ENCODE measurements at places on chromosomes 11 and 22.

GRCh38 chr11:20647976-20648565 lies 21.3 kb upstream of the NELL1 start:
- peak; percentile 49 for DNase-seq

DNA sequence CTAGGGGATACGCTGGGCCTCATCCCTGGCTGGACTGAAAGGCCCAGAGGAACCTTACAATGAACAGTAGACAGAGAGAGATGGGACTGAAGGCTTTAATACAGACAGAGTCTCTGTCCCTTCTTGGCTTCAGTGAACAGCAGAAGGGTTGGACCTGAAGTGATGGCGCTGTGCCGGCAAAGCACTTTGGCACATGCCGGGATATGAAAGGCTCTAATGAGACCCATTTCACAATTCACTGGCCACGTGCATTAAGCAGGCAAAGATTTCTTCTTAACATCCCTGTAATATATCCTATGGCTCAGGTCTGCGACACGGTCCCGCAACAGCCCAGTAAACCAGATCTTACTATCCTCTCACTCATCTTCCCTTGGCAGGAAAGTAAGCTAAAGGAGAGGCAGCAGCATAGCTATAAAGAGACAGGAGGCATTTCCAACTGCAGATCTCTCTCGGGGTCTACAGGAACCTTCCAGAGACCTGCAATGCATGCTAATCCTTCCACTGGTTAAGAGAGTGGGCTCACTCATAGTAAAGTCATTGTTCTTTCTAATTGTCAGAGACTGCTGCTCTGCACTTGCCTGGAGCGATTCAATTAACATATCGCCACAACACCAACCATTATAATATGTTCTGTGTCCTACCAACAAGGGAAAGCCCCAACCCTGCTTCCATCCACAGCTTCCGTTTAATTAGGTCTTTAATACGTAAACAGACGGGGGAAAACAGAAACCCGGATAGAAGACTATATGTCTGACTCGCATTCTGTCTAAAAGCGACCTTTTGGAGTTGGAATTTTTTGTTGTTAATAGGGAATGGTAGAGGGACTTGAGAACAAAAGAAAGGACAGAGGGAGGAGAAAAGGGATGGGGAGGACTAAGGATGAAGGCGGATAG lies 1179.0 kb downstream of the LRRC4C start:
- DNase-seq, result no peak

GRCh38 chr22:23772649-23773473 lies at the start of gene MMP11:
MMP11 (plus strand) TSS chr22:23772849; CDS start chr22:23772871, 22 bp downstream.
- peak; percentile 59 for DNase-seq

- no peak for DNase-seq
These were observed 385.9 kb upstream of the API5 start for GRCh38 chr11:42925916-42926315.

GRCh38 chr11:40387240-40387980 lies 1072.0 kb downstream of the LRRC4C start:
- no peak for DNase-seq

GRCh38 chr11:66857234-66857926 lies 516 bp downstream of the LRFN4 start:
- no peak for DNase-seq

DNA sequence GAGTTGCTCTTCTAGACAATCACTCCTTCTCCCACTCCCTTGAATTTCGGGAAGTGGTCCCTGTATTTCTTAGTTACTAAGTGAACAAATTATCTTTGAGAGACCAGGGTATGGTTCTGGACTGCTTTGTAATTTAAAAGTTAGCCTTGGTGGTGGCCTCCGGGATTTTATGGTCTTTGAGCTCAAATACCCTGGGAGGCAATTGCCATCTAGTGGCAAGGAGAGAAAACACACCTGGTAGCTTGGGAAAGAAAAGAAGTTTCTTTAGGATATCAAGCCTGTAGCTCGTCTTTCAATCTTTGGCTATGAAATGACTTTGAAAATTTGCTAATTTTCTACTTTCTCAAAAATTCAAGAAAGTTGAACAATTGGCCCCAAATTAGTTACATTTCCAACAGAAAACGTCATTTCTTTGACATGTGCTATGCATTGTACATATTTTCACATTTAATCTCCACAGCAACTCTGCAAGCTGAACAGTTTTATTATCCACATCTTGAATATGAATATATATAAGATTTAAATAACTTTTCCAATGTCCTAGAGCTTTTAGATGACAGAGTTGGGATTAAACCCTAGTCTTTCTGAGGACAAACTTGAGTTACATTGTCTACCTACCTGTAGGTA lies 39.1 kb downstream of the MMP27 start:
- peak; percentile 40 for DNase-seq

DNA sequence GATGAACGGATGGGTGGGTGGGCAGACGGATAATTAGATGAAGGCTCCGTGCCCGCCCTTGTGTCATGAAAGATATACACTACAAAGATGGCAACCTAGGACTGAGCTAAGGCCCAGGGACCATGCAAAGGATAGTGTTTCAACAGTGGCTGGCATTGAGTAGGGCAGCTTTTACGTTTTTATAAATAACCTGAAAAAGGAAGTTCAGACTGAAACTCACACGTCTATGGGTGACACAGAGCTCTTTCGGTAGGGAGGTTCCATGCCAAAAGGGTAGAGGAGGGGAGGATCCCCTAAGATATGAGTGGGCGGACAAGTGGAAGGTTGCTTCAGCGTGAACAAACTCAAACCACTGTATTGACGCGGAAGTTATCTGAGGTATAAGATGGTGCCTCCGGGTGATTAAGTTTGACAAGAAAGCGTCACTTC lies 90.5 kb downstream of the UBASH3B start:
- peak; percentile 76 for DNase-seq

DNA sequence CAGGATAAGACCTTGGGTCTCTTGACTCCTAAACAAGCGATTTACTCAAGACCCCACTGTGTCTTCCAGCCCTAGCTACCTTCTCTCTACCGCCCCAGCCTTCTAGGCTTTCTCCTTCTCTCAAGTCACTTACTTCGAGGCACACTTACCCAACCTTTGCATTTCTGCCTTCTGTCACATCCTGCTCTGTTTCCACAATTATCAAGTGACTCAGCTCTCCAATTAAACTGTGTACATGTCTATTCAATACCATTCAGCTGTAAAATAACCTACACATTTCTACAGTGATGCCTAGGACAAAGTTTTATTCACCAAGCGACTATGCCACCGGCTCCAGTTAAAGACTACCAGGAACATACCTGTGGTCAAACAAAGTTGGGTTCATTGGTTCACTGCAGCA lies 69.0 kb downstream of the LARGE1 start:
- no peak for DNase-seq

DNA sequence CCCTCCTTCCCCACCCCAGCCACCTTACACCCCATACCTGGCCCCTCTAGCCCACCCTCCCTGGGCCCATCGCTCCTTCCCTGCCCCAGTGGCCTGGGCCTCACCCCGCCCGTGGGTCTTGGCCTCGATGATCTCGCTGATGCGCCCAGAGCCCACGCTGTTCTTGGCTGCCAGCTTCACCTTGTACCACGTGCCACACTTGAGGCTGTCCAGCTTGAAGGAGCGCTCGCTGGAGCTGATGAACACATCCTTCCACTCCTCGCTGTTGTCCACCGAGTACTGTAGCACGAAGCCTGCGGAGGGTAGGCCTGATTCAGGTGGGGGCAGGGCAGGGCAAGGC lies 110.1 kb downstream of the CEP164 start:
- DNase-seq, result no peak

DNA sequence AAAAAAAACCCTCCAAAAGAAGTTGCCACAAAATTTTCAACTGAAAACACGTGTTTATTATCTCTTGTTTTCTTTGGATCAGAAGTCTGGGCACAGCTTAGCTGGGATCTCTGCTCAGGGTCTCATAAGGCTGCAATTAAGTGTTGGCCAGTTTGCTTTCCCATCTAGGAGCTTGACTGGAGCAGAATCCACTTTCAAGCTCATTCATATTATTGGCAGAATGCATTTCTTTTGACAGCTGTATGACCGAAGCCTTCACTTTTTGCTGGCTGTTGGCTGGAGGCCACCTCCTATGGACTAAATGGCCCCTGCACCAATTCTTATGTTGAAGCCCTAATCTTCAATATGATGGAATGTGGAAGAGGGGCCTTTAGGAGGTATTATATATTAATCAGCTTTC lies 139.6 kb downstream of the DDX10 start:
- no peak for DNase-seq

DNA sequence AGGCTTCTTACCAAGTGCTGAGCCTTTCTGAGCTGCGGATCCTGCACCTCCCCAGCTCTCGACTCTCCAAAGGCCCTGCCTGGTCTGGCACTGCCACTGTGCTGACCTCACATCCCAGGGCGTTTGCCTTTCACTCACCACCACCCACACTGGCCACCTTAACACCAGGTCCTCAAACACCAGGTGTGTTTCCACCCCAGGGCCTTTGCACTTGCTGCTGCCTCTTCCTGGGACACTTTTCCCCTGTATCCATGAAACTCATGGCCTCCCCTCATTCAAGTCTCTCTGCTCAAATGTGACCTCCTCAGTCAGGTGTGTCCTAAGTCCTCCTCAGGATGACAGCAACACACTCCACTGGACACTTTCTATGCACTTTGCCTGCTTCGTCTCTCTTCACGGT lies 51.4 kb upstream of the ANO1 start:
- DNase-seq, result no peak

- DNase-seq, result peak; percentile 12
These were observed 39.9 kb upstream of the MYO18B start for GRCh38 chr22:25702040-25702439.

DNA sequence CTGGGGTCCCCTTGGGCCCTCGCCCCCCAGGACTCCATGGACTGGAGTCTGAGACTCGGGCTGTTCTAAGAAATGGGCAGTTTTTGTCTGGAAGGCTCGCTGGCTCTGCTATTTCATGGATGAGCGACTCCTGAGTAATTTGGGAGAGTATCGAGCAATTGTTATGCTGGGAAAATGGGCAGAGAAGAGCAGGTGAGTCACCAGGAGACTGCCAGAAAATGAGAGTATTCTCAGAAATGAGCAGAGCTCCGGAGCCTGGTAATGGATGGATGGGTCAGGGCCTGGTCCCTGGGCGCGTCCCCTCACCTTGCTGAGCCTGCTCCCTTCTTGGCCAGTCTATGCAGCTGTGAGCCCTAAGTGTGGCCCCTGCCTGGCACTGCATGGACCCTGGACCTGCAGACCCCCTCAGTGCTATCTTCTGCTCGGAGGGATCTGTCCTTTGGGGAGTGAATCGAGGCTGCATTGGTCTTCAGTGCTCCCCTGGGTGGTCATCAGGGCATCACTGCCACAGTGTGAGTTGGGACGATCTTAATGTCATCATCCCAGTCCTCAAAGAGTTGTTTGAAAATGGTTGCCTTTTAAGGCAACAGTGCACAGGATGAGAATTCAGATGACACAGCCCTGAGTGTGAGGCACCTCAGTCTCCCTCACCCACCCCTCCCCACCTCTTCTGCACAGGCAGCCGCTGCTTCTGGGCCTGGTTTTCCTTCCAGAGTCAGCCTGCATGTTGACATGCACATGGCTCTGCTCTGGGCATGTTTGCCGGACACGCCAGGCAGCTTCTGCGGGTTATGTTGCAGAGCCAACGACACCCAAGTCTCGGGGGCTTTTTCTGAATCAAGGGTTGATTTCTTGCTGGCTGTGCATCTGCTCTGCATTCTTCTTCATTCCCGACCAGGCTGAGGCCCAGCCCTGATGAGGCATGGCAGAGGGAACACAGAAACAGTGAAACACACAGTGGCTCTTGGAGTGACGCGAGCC lies 519.0 kb downstream of the TBC1D22A start:
- DNase-seq, result no peak

DNA sequence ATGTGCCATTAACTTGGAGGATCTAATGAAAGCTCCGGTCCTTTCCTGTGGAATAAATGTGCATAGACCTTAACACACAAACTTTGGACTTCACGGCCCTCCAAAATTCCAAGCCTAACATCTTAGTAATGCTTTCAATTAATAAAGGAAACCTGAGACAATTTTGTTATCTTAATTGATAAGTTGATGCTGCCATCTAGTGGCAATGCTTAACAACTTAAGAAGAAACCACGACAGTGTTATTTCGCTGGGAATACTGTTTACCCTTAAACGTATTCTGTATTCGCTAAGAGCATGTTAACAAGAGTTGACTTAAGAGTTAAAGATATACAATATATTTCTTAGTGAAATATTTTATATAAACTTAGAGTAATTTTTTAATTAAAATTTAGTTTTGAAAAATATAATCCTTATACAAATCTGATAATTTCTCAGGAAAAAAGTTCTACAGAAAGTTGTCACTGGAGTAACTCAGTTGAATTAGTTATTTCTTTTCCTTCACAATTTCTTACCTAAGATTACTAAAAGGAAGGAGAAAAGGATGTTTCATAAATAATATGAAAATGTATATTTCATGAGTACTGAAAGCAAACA lies 35.0 kb upstream of the OR9G4 start:
- DNase-seq, result peak; percentile 3

DNA sequence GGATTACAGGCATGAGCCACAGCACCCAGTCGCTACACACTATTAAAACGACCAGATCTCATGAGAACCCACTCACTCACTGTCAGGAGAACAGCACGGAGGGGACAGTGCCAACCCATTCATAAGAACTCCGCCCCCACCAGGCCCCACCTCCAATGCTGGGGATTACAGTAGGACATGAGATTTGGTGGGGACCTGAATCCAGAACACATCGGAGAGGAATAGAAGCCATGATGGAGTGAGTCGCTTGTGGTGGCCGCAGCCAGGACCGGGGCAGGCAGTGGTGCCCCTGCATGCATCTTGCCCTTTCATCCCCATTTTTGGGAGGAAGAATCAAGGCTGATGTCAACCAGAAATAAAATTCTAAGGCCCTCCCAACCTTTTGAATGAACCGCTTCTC lies 8.7 kb downstream of the NADSYN1 start:
- DNase-seq, result no peak

GRCh38 chr11:24900514-24900913 lies 403.7 kb downstream of the LUZP2 start:
- no peak for DNase-seq
